ENCODE measurements at places on chromosomes 7 and 10. TPM values are rescaled to one million over a fixed set of nuclear protein-coding genes. Genes with fewer than 3 reads are reported as not detected.
A peak's percentile ranks its signal among the peaks of the same experiment; 100 is the strongest.

GRCh38 chr10:28815681-28816080 is 138.4 kb downstream of the BAMBI start:
- no peak for DNase-seq

DNA sequence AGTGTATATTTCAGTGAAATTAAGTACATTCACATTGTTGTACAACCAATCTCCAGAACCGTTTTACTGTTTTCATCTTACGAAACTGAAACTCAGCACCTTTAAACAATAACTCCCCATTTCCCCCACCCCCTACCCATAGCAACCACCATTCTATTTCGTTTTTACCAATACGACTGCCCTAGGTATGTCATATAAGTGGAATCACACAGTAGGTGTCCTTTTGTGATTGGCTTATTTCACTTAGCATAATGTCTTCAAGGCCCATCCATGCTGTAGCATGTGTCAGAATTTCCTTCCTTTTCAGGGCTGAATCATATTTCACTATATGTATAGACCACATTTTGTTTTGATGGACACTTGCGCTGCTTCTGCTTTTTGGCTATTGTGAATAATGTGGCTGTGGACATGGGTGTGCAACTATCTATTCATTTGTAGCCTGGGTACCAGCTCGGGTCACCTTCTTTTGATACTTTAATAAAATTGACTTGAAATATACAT is 34.3 kb upstream of the DLG5 start:
- no peak for DNase-seq

GRCh38 chr7:129188892-129189660 is 643 bp downstream of the SMO start:
- peak; percentile 21 for DNase-seq

DNA sequence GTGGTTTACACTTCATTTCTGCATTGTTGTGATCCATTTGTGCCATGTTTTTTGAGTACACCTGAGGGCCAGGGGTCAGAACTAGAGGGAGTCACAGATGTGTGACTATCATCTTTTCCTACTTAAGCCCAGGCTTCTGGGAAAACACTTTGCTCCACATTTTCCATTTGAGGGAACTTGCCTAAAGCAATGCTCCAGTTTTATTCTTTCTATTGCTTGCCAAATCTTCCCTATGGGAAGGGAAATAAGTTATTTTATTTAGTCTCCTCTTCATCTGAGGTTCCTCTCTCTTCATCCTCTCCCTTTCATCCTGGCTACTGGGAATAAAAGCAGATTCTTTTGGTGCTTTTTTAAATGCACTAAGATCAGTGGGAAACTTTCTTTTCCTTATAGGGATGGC is 179.9 kb upstream of the PRSS58 start:
- DNase-seq = no peak

GRCh38 chr7:123871998-123872867 is 27.3 kb downstream of the HYAL4 start:
- DNase-seq = peak; percentile 23

GRCh38 chr10:117007080-117007479 is 2.1 kb upstream of the SHTN1 start:
- no peak for DNase-seq

DNA sequence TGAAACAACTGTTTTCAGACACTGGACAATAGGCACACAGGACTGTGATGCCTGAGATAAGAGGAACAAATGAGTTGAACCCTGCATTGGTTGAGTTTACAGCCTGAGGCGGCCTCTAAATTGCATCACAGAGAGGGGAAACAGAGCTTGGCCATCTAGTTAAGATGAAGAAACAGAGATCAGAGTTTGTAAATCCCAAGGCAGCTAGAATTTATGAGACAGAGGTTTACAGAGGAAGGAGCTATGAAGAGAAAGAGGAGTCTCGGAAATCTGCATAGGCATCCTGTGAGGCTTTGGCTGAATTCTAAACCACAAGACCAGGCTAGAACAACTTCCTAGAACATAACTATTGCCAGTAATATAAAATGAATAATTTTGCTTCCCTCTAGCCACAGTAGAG is 41.0 kb upstream of the OIT3 start:
- DNase-seq = no peak

GRCh38 chr7:74682829-74683228 is 25.3 kb downstream of the GTF2I start:
- DNase-seq = no peak

DNA sequence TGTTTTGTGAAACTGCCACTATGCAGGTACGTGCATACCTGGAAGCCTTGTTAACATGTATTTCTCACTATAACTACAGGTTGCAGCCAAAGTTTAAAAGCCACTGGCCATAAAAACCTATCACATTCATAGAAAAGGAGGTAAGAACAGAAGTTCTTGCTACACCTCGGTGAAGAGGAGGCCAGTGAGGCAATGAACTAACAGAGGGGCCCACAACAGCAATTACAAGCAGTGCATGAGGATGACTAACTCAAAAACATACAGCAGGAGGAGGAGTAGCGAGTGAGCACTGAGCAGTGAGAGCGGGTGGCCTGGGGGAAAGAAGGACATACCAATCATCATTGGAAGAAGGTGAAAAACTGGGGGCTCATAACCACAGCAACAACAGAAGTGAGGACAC is 51.6 kb downstream of the NUDCD3 start:
- no peak for DNase-seq

DNA sequence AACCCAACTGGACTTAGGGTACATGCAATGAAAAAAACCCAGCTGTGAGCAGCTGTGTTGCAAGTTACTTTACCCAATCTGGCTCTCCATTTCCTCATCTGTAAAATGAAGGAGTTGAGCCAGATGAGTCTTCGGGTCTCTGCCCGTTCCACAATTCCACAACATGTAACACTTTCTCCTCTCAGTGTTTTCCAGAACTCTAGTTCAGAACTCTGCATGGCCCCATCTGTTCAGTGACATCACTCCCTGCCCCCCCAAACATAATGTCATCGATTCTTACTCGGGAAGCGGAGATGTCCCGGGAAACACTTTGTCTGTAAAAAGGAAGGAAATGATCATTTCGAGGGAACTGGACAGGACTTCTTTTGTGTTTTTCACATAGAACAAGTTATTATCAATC is 2.5 kb downstream of the SH3PXD2A start:
- DNase-seq = no peak

DNA sequence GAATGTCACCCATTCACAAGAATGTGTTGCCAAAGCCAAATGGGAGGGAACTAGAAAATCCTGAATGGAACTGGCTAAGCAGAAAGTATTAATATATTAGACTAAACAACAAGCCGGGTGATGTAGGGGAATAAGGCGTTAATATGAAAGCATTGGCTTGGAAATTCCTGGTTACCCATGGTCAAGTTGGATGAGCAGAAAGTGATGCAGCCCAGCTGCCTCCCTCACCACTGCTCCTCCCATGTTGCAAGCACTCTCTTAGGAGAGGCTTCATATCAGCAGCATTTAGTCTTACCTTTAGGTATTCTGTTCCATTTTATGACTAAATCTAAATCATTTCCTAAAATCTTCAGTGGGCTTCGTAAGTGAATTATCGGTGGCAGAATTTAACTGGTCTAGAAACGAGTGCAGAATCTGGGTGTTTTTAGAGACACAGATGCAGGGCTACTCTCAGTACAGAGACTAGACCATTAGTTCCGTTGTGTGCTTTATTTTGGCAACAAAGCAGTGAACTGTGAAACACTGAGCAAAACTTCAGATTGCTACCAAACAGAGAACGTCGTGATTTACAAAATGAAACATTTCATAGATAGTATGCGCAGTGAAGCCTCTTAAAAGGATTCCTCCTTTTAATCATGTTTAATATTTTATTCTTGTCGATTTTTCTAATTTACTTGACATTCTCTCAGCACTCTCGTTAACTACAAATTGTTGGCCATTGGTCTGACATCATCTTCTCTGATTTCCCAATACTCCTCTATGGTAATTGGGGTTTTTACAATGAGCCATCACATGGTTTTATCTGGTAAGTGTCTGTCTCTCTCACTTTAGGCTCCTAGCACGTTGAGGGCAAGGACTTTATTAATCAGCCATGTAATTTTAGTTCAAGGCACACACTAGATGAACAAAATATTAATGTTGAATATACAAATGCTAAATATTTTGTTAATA is 22.0 kb upstream of the HGF start:
- no peak for DNase-seq

- no peak for DNase-seq
Measured at GRCh38 chr7:32147546-32148268, 77.5 kb upstream of the PDE1C start.

GRCh38 chr10:69748621-69749020 is 53.1 kb upstream of the COL13A1 start:
- peak; percentile 56 for DNase-seq

DNA sequence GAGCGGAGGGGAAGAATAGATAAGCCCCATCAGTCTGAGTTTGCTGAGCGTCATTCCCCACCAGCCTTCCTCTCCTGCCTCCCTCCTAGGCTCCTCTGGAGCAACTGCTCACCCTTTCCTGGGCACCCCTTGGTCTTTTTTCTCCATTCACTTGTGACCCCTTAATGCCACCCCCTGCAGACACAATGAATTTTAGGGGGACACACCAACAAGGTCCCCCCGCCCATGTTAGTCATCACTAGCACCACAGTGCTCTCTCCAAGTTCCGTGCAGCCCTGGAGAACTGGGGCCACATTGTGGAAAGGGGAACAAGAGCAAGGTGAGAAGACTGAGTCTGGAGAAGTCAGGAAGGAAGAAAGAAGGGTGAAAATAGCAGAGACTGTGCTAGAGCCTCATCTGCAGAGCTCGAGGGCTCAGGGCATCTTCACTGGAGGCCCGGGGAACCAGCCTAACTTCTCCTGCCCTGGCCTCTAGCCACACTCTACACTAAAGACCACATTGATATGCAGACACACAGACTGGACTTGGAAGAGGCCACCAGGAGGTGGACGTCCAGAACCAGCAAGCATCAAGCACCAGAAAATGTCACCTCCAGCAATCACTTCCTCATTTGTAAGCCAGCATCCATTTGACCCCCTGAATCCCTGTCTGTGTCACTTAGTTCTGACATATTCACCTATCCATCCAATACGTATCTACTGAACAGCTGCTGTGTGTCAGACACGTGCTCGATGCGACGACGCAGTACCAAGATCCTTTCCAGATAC is 17.5 kb downstream of the RGR start:
- no peak for DNase-seq

DNA sequence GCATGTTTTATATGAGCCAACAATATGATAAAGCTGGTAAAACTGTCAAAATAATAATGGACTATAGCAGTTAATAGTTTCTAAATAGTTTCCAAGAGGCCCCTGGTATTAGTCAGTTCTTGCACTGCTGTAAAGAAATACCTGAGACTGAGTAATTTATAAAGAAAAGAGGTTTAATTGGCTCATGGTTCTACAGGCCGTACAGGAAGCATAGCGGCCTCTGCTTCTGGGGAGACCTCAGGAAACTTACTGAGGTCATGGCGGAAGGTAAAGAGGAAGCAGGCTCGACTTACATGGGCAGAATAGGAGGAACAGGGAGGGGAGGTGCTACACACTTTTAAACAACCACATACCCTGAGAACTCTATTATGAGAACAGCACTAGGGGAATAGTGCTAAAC is 104.6 kb downstream of the PPP1R9A start:
- no peak for DNase-seq

Gene GPR15LG
- not detected for total RNA-seq

Gene ZNRF2
- total RNA-seq = 11.4 TPM

Gene CALML3
- total RNA-seq = not detected

Gene GNGT1
- not detected for total RNA-seq

Gene LIPJ
- total RNA-seq = not detected

Gene SEMA3E
- not detected for total RNA-seq

All from MG63 (cell line).